ENCODE measurements at places on chromosomes 13 and 19.

DNA sequence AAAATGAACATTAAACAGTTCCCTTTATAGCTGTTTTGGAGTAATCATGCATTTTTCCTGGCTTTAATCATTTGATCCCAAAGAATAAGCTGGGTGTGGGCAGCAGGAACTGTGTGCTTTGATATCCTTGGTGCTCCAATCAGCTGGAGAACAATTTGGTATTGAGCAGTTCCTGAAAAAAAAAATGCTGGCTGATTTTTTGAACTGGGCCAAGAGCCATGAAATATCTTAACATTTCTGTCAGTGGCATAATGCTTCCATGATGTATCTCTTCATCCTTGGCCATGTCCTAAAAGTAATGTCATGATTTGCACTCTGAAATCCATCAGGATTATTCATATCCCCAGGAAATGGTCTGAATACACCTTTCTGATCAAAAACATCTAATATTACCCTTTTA is 134.7 kb downstream of the LHFPL6 start:
- no peaks in the 10 kb centered on the region for H3K36me3 ChIP-seq
- no peak for DNase-seq
- no peak overlapping the region for H3K27ac ChIP-seq
- H3K4me3 ChIP-seq, result no peak overlapping the region
- H3K4me1 ChIP-seq, result no peaks in the 10 kb centered on the region
- H3K27me3 ChIP-seq, result no peaks in the 10 kb centered on the region

DNA sequence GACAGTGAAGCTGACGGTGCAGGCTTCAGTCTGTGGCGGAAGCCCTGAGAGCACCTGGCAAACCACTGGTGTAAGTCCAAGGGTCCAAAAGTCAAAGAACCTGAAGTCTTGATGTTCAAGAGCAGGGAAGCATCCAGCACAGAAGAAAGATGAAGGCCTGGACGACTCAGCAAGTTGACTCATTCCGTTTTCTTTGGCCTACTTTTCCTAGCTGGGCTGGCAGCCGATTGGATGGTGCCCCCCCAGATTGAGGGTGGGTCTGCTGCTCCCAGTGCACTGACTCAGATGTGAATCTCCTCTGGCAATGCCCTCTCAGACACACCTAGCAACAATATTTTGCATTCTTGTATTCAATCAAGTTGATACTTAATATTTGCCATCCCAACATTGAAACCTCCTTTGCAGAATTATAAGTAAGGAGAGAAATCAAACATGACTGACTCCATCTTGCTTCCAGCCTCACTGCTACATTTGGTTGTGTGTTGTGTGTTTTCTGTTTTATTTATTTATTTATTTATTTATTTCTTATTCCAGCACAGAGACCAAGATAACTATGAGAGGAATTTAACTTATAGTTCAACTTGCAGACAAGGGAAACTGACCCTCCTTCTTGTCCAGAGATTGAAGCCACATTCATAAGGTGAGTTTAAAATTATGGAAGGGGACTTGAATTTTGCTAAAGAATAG is 32.8 kb downstream of the IGFL2 start:
- H3K4me1 ChIP-seq, result peaks cover 27% of the 10 kb centered on the region
- peak; percentile 83 for DNase-seq
- no peaks in the 10 kb centered on the region for H3K27me3 ChIP-seq
- H3K4me3 ChIP-seq, result no peak overlapping the region
- H3K27ac ChIP-seq, result peak overlapping the region; percentile 85

- H3K27me3 ChIP-seq, result no peaks in the 10 kb centered on the region
- peaks cover 8% of the 10 kb centered on the region for H3K4me1 ChIP-seq
- DNase-seq, result no peak
- peak overlapping the region; percentile 52 for H3K4me3 ChIP-seq
These were observed 33.9 kb downstream of the CCNE1 start for GRCh38 chr19:29845574-29846176.

DNA sequence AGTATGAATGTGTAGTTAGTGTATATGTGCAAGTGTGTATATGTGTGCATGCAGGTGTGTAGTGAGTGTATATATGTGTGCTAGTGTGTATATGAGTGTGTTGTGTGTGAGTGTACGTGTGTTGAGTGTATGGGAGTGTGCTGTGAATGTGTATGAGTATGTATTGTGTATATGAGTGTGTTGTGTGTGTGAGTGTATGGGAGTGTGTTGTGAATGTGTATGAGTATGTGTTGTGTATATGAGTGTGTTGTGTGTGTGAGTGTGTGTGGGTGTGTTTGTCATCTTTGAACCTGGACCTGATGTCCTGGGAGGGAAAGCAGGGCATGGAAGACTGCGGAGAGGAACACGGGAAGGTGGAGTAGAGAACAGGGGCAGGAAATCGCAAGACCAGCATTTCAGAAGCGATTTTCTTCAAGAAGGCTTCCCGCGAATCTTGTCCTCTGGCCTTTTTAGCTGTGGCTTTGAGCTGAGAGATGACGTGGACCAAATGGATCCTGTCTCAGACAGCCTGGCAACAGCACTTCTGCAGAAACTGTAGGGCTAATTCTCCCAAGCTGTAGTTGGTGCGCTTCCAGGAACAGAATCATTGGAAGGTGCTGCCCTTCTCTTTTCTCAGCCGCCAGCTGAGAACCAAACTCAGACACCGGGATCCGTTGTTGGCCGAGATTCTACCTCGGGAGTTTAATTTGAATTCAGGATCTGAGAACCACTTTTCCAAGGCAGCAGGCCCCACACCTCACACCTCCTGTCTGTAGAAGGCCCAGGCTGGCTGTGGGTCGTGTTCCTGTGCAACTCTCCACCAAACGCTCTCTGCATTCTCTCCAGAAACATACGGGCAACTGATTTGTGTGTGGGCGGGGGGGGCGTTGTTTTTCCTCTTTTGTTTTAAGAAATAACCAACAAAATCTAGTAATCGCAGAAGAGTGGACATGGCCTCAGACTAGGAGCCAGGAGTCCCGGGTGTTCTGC is 94.7 kb upstream of the RAP2A start:
- peaks cover 4% of the 10 kb centered on the region for H3K4me1 ChIP-seq
- DNase-seq, result no peak
- no peak overlapping the region for H3K4me3 ChIP-seq
- no peak overlapping the region for H3K27ac ChIP-seq
- H3K27me3 ChIP-seq, result no peaks in the 10 kb centered on the region

- no peaks in the 10 kb centered on the region for H3K27me3 ChIP-seq
- H3K4me1 ChIP-seq, result peaks cover 20% of the 10 kb centered on the region
- H3K4me3 ChIP-seq, result no peak overlapping the region
- no peak overlapping the region for H3K27ac ChIP-seq
- H3K36me3 ChIP-seq, result peaks cover 75% of the 10 kb centered on the region
These were observed 7.1 kb downstream of the KCNN4 start for GRCh38 chr19:43773725-43774102.

DNA sequence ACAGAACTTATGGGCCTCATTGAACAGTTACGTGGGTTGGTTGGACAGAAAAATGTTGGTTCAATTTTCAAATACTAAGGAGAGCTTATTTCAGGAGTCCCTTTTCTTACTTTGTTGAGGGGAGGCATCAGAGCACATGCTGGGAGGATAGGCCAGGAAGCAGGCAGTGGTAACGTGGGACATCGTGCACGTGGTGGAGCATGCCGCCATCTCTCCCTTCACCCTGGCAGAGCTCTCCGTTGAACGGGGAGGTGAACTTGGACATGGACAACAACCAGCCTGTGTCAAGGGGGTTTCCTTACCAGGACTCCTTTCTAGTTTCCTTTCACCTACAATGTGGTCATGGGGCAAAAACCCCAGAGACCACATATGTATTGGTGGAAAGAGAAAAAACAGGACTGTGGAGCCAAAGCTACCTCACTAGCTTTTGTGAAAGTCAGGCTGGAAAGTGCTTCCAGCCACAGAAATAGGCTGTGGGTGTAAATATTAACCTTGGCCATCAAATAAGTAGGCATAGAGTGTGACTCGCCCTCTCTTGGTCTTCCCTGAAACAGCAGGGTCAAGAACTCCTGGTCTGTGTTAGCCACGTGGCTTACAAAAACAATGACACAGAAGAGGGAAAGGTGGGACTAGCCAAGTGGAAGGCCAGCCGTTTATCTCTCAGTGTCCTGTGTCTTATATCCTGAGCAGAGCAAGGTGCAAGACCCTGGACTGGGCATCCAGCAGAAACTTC is 14.4 kb downstream of the MICOS13 start:
- no peak overlapping the region for H3K27ac ChIP-seq
- no peaks in the 10 kb centered on the region for H3K27me3 ChIP-seq
- H3K4me3 ChIP-seq, result no peak overlapping the region
- no peaks in the 10 kb centered on the region for H3K4me1 ChIP-seq
